ENCODE measurements at places on chromosomes 4 and X.

DNA sequence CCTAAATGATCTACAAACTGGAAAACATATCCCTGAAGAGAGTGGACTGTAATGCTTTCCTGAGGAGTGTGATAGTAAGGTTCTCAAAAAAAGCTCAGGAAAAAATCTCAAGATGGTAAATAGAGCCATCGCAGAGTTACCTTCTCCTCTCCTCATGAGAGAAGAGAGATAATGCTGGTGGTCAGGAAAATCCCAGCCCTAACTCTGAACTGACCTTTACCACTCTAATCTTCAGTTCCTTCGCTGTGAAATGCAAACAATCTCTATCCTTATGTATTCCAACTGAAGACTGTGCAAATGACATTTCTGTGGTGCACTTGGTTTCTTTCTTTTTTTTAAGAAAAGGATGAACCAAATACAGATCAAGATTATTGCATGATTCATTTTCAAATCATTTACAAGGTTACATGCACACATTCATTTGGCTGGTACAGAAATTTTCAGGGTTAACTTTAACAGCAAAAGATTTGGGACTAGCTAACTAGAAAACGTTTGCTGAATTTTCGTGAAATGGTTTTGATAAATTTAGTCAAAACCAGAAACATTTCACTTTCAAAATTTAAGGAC is 8.3 kb downstream of the PPM1K start:
- DNase-seq: no peak

GRCh38 chr4:120870279-120870673 is 52.2 kb downstream of the PRDM5 start:
- DNase-seq: no peak

DNA sequence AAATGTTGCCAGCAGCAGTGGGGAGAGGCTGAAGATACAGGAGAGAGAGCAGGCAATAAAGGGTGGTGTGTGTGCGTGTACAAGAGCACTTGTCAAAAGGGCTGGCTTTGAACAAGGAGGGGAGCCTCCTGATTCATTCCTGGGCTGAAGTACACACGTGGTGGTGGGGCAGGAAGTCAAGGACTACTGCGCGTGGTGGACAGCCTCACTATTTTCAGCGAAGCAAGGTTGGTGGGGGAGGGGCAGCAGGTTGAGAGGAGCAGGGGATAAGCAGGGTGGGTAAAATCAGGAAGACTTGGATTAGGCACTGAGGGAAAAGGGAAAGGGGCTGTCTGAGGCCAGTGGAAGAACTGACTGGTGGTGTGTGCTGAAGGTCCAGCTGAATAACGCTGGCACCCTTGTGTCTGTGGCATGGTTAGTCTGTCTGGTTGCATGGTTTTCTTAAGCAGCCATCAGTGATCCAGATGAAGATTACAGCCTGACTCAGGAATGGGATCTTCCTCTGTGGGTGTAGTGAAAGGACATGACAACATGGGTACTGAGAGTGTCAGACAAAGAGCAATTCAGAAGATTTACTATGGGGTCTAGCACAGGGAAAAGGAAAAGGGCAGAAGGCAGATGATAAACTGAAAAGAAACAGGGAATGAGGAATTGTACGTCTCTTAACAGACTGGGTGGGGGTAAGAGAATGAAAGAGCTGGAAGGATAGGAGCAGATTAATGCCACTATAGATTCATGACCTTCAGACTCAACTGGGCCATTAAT is 149.8 kb downstream of the CHM start:
- no peak for DNase-seq

DNA sequence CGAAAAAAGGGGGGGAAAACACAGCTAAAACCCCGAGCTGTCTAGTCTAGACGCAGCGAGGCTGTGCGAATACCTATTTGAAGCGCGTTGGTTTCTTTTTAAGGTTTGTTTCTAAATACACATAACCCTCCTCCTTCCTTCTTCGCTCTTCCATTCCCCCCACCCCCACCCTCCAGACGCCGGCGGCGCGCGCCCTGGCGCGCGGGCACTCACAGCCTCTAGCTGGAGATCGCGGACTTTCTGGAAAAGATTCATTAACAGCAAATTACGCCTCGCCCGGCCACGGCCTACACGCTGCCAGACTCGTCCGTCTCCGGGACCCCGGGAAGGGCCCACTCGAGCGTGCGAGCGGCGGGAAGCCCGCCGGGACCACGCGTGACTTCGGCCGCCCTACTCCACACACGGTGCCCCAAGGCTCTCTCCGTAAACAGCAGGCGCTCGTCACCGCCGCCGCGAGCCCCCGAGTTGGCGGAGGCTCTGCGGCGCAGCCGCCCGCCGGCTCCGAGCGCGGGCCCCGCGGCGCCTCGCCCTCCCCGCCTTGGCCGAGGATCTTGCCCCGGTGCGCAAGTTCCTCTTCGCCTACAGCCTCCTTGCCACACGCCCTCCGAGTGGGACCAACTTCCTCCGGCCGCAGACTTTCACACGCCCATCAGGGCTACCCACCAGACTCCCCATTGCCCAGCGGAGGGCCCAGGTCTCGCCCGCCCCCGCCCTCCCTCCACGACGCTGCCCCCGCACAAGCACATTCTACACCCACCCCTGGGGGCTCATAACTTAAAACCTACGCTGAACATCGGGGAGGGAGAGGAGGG is 2.0 kb downstream of the BCOR start:
- no peak for DNase-seq

- DNase-seq: no peak
These were observed 204.8 kb downstream of the LDB2 start for GRCh38 chr4:16693641-16694040.
